Daoy (cell line): ENCODE measurements at places on chromosomes 1 and 21. TPM values are rescaled to one million over a fixed set of nuclear protein-coding genes. Genes with fewer than 3 reads are reported as not detected.

TRIM63 gene
- not detected in 2 replicates for total RNA-seq

SLAMF7 gene
- 0.03 and 0.91 TPM in 2 replicates for total RNA-seq

SUSD4 gene
- 26.9 and 29.0 TPM in 2 replicates for total RNA-seq

PIK3C2B gene
- total RNA-seq, result 0.54 and 0.91 TPM in 2 replicates

IRF2BP2 gene
- total RNA-seq, result 50.6 and 51.9 TPM in 2 replicates

DMRTA2 gene
- 24.9 and 29.2 TPM in 2 replicates for total RNA-seq

HPCAL4 gene
- total RNA-seq, result 0.03 and 0.29 TPM in 2 replicates

ADGRB2 gene
- total RNA-seq, result 4.7 and 9.4 TPM in 2 replicates

APOBEC4 gene
- not detected in 2 replicates for total RNA-seq

METTL13 gene
- total RNA-seq, result 46.6 and 50.6 TPM in 2 replicates

PGLYRP4 gene
- not detected in 2 replicates for total RNA-seq

- peak; percentile 74 for DNase-seq
Observed at GRCh38 chr1:100188617-100189016, 10.6 kb upstream of the LRRC39 start.

DNA sequence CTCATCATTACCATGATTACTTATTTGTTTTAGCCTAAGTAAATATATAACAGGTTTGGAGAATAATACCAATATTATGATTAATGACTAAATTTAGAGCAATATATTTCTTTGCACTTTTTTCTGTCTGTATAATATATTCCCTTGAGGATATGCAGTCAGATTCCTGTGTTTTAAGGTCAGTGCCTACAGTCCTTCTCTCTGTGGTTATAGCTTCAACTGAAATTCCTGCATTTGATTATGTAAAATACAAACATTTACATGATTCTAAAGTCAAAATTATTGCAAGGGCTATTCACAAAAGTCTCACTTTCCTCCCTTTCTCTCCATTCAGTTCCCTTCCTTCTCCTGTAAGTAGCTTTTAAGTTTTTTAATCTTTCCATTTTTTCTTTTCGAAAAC lies 142.9 kb upstream of the COL6A1 start:
- no peak for DNase-seq

GRCh38 chr1:170863621-170864020 lies 71.7 kb upstream of the MROH9 start:
- DNase-seq, result no peak

DNA sequence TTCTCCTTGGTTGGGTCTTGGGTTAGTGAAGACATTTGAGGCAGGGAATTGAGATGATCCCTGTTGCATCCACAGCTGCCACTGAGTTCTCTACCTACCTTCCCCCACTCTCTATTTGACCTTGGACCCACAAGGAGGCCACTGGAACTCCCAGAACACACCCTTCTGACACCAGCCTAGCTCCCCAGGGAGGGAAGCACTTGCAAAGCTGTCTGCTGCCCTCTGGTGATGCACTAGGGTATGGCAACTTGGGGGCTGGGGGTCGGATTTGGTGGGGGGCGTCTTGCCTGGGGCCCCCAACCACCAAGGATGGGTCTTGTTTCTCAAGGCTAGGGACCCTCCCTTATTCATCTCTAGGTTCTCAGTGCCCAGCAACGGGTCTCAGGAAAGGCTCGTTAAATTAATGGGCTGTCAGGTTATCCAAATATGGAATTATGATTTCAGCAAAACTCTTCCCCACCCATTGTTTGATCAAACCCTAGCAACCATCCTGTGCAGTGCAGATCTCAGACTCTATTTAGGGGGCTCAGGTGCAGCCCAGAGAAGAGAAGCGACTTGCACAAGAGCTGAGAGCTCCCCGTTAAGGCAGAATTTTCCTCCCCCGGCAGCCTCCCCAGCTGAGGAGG lies 177.8 kb upstream of the KLHDC7A start:
- no peak for DNase-seq

DNA sequence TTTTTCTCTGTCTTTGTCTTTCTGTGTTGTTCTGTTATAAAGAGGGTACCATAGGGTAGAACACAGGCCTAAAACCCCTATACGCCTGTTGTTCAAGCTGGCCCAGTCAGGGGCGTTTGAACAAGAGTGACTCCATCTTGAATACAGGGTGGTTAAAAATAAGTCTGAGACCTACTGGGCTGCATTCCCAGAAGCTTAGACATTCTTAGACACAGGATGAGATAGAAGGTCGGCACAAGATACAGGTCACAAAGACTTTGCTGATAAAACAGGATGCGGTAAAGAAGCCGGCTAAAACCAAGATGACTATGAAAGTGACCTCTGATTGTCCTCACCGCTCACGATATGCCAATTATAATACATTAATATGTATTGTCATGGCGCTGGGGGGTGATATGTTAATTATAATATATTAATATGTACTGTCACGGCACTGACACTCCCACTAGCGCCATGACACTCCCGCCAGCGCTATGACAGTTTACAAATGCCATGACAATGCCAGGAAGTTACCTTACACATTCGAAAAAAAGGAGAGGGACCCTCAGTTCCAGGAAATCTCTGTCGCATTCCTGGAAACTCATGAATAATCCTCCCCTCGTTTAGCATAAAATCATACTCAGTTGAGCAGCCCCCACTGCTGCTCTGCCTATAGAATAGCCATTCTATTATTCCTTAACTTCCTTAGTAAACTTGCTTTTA lies 58.5 kb upstream of the KLHDC7A start:
- no peak for DNase-seq

GRCh38 chr1:10106756-10107475 lies 74.2 kb downstream of the UBE4B start:
- no peak for DNase-seq

- DNase-seq, result no peak
Observed at GRCh38 chr1:180785291-180785690, 127.4 kb upstream of the KIAA1614 start.

DNA sequence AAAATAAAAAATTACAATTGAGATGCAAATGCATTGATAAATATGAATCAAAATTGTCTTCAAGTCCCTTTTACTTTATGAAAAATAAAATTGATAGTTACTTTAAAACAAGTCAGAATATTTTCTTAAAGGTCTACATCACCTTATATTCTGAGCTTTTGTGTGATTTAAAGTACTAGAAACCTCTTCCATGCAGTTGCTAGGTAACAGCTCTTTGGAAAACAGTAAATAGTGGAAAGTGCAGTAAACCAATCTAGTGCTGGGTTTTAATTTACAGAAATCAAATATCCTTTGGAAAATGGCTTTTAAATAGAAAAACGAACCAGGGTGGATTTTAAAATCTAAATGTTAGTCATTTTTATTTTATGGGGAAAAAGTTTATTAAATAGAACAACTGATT lies 227.9 kb downstream of the KCNT2 start:
- DNase-seq, result no peak

DNA sequence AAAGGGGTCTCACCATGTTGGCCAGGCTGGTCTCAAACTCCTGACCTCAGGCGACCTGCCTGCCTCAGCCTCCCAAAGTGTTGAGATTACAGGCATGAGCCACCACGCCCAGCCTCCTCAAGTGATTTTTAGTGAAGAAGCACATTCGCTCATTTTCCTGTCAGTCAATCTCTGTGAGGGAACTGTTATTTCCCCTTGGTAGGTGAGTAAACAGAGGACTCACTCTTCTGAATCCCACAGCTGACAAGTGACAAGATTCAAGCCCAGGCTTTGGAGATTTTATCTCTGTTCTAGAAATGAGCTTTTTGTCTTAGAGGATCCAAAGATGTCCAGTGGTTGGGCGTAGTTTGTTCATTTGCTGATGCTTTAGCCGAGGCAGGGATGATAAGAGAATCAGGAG lies 43.9 kb upstream of the TACSTD2 start:
- no peak for DNase-seq

GRCh38 chr1:211210965-211211364 lies 48.2 kb upstream of the RCOR3 start:
- no peak for DNase-seq

DNA sequence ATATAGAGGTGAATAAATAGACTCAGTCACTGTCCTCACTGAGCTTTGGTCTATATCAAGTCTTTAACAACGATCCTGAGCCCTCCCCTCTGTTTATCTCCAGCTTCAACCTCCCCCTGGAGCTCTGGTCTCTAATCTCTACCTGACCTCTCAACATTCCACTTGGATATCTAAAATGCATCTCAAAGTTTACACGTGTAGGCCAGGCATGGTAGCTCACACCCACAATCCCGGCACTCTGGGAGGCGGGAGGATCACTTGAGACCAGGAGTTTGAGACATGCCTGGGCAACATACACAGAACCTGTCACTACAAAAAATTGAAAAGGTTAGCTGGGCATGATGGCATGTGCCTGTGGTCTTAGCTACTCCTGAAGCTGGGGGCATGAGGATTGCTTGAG lies 53.4 kb downstream of the GADD45A start:
- DNase-seq, result no peak

DNA sequence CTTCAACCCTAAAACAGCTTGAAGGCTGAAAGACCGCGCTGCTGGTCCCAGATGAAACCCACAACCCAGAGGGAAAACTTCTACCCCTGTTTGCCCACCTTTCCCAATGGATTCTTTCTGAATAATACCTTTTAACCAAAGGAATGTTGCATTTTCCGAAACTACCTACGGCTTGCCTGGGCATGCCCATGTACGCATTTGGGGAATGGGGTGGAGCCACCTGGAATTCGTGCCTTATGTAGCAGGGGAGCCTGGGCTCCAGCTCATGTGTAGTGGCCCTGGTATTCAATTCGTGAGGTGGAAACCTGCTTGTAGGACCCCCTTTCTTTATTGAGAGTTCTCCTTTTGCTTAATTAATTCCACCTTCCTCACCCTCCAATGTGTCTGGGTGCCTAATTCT lies 256.6 kb upstream of the RGS18 start:
- DNase-seq, result no peak

DNA sequence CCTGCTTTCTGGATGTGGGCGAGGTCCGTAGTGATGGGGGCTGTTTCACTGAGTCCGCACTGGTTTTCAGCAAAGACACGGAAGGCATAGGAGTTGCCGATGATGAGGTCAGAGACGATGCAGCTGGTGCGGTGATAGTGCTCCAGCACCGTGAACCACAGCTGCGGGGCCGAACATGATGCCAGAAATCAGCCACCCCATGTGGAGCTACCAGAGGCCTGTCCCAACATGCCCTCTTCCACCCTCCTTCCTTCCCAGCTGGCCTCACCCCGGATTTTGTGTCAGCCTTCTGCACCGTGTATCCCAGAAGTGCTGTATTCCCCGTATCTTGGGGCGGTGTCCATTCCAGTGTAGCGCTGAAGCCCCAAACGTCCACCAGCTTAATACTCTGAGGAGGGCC lies 10.0 kb downstream of the MYBPHL start:
- no peak for DNase-seq

DNA sequence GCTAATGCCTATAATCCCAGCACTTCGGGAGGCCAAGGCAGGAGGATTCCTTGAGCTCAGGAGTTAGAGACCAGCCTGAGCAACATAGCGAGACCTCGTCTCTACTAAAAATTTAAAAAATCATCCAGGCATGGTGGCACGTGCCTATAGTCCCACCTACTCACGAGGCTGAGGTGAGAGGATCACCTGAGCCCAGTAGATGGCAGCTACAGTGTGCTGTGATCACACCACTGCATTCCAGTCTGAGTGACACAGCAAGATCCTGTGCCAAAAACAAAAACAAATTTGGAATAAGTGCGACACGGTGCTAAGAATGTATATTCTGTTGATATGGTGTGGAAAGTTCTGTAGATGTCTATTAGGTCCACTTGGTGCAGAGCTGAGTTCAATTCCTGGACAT lies 15.1 kb downstream of the USP33 start:
- DNase-seq, result no peak

GRCh38 chr1:172449585-172450523 lies 6.0 kb upstream of the PIGC start:
- peak; percentile 68 for DNase-seq

DNA sequence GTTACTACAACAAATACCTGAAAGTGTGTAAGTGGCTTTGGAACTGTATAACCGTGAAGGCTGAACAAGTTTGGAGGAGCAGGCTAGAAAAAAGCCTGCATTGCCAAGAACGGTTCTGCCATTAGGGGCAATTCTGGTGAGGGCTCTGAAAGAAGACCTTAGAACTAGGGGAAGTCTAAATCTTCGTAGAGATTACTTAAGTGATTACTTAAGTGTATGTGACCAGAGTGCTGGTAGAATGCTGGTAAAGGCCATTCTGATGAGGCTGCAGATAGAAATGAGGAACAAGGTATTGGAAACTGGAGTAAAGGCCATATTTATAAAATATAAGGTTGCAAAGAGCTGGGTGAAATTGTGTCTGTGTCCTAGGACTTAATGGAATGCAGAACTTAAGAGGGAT lies 158.0 kb downstream of the CLIC6 start:
- no peak for DNase-seq

GRCh38 chr21:39094847-39095579 lies 88.2 kb downstream of the PSMG1 start:
- DNase-seq, result peak; percentile 96

DNA sequence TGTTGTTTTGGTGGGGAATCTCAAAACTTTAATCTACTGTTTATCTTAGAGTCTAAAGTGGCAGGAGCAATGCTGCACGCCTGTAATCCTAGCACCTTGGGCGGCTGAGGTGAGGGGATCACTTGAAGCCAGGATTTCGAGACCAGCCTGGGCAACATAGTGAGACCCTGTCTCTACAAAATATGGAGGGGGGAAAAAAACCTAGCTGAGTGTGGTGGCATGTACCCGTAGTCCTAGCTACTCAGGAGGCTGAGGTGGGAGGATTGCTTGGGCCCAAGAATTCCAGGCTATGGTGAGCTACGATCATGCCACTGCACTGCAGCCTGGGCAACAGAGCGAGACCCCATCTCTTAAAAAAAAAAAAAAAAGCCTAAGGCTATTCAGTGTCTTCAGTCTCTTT lies 38.1 kb downstream of the POFUT2 start:
- DNase-seq, result no peak

DNA sequence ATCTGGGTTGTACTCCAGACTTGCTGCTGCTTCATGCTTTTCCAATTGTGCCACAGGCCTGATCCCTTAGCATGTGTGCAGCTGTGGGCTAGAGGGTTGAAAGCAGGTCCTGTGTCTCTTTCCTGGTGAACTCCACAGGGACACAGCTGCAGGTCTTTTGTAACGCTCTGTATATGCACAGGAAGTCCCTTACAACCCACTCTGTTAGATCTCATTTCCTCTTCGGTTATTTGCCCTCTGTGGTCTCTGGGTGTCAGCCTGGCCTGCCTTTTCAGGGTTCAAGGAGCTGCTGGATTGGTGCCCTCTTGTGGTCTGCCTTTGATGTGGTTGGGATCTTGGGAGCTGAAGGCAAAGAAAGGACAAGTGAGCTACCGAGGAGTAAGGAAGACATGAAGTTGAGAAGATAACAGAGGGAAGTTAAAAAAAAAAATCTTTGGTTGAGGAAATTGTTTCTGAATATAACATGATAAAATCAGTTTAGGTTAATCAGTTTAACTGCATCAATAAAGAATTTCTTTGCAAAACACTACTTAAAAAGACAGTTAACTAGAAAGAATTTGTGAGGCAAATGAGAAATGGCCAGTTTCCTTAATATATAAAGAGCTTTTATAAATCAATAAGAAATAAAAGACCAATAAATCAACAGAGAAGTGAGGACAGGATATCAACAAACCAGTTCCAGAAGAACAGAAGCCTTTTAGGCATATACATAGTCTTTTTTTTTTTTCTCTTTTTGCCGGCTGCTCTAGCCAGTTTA lies 44.1 kb downstream of the UCK2 start:
- peak; percentile 81 for DNase-seq
